ENCODE measurements at places on chromosomes 7 and 10. TPM values are rescaled to one million over a fixed set of nuclear protein-coding genes. Genes with fewer than 3 reads are reported as not detected.

SLC16A9 gene
- total RNA-seq = not detected

FEZF1 gene
- not detected for total RNA-seq

C10orf143 gene
- total RNA-seq = 5.8 TPM

MRM2 gene
- total RNA-seq = 3.7 TPM

EFCAB10 gene
- total RNA-seq = 0.78 TPM

LDB3 gene
- 0.08 TPM for total RNA-seq

COL28A1 gene
- total RNA-seq = 0.22 TPM

SLC26A3 gene
- total RNA-seq = not detected

DLX6 gene
- total RNA-seq = not detected

NME8 gene
- total RNA-seq = not detected

PARP12 gene
- total RNA-seq = 76.7 TPM

PLAU gene
- total RNA-seq = not detected

TFPI2 gene
- total RNA-seq = not detected

GDF2 gene
- not detected for total RNA-seq

WNT2 gene
- total RNA-seq = not detected

BZW2 gene
- total RNA-seq = 15.1 TPM

AGAP9 gene
- 6.5 TPM for total RNA-seq

HPSE2 gene
- total RNA-seq = not detected

AOAH gene
- total RNA-seq = 30.3 TPM

FKBP6 gene
- not detected for total RNA-seq

TET1 gene
- total RNA-seq = 1.5 TPM

GATAD1 gene
- 12.0 TPM for total RNA-seq

FAM13C gene
- not detected for total RNA-seq

LBX1 gene
- total RNA-seq = not detected

PRKAR2B gene
- total RNA-seq = 0.42 TPM

SUN1 gene
- total RNA-seq = 104 TPM

ASZ1 gene
- not detected for total RNA-seq

H2BK1 gene
- total RNA-seq = not detected

HERPUD2 gene
- total RNA-seq = 113 TPM

LHFPL3 gene
- total RNA-seq = not detected

KIF5B gene
- total RNA-seq = 59.0 TPM

ADAM12 gene
- total RNA-seq = 1.5 TPM

HDAC9 gene
- 1.2 TPM for total RNA-seq

CFAP46 gene
- total RNA-seq = not detected

SSC4D gene
- not detected for total RNA-seq

PTF1A gene
- not detected for total RNA-seq

SPACDR gene
- total RNA-seq = 0.64 TPM

ZKSCAN1 gene
- total RNA-seq = 42.3 TPM

SPDYE2 gene
- 0.33 TPM for total RNA-seq

RHOBTB1 gene
- not detected for total RNA-seq

HERC4 gene
- 46.8 TPM for total RNA-seq

ALKBH4 gene
- 3.5 TPM for total RNA-seq

NRCAM gene
- total RNA-seq = 3.4 TPM

CASTOR2 gene
- total RNA-seq = 3.1 TPM

Measured in CD4-positive, alpha-beta T cell (primary cell).